ENCODE measurements at places on chromosomes 5 and 9. TPM values are rescaled to one million over a fixed set of nuclear protein-coding genes. Genes with fewer than 3 reads are reported as not detected.

DNA sequence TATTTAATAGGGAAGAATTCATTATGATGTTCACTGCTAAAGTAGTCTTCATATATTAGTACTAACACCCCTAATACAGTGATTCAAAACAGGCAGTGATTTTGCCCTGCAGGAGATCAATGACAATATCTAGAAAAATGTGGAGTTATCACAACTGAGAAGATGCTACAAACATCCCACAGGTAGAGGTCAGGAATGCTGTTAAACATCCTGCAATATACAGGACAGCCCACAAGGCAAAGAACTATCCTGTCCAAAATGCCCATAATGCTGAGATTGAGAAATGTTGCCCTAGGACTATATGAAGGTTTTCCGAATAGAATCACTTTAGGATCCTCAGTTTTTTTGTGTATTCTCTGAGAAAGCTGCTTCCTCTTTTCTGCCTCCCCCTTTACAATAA is 15.3 kb downstream of the RORB start:
- H3K4me1 ChIP-seq, result no peaks in the 10 kb centered on the region
- no peak overlapping the region for H3K27ac ChIP-seq
- H3K36me3 ChIP-seq, result no peaks in the 10 kb centered on the region
- H3K27me3 ChIP-seq, result no peaks in the 10 kb centered on the region

MCTP1 gene
- total RNA-seq, result 4.1 TPM

GRCh38 chr9:136111910-136112309 is 6.8 kb downstream of the TMEM250 start:
- no peak overlapping the region for H3K4me3 ChIP-seq
- peaks cover 53% of the 10 kb centered on the region for H3K4me1 ChIP-seq
- H3K27ac ChIP-seq, result no peak overlapping the region
- no peak for DNase-seq
- no peaks in the 10 kb centered on the region for H3K27me3 ChIP-seq

GRCh38 chr9:109779711-109780452 is at the start of gene PALM2AKAP2:
PALM2AKAP2 (plus strand) TSS chr9:109780198; CDS start chr9:109780489, 291 bp downstream.
- H3K4me3 ChIP-seq, result peak within 1 kb of the TSS; percentile 66
- no peaks in the 10 kb centered on the region for H3K27me3 ChIP-seq
- no peaks in the 10 kb centered on the region for H3K36me3 ChIP-seq
- H3K27ac ChIP-seq, result peak within 1 kb of the TSS; percentile 63
- DNase-seq, result peak; percentile 81

ENG gene
- 136 TPM for total RNA-seq

- no peak overlapping the region for H3K27ac ChIP-seq
- no peaks in the 10 kb centered on the region for H3K36me3 ChIP-seq
- no peak overlapping the region for H3K4me3 ChIP-seq
- DNase-seq, result no peak
These were observed 75.3 kb upstream of the IL12B start for GRCh38 chr5:159405611-159406031.

DNA sequence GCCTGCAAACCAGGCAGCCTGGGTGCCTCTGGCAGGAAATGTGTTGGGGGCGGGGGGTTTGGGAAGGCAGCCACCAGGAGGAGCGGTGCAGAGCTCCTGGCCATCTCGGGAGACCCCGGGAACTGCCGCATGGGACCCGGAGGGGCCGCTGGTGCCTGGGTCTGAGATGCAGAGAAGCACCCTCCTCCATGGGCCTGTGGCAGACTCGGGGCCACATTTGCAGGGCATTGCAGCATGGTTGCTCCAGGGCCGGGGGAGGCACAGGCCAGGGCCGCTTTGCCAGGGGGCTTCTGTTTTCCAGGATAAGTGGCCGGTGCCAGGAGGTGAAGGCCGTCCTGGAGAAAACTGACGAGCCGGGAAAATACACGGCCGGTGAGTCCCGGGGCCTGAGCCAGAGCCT is 1.7 kb downstream of the LCN1 start:
- DNase-seq, result no peak
- H3K27me3 ChIP-seq, result no peaks in the 10 kb centered on the region
- H3K27ac ChIP-seq, result no peak overlapping the region

DNA sequence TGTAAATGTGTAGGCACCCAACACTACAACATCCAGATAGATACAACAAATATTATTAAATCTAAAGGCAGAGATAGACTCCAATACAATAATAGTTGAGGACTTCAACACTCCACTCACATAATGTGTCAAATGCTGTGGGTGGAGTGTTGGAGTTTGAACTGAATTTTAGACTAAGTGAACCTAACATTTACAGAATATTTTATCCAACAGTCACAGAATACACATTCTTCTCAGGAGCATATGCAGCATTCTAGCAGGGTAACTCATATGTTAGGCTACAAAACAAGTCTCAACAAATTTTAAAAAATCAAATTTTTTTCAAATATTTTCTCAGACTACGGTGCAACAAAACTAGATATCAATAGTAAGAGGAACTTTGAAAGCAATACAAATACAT is 648.7 kb upstream of the CDH18 start:
- no peak overlapping the region for H3K27ac ChIP-seq
- no peaks in the 10 kb centered on the region for H3K36me3 ChIP-seq
- H3K27me3 ChIP-seq, result no peaks in the 10 kb centered on the region

- H3K36me3 ChIP-seq, result no peaks in the 10 kb centered on the region
- H3K27ac ChIP-seq, result no peak overlapping the region
- H3K4me1 ChIP-seq, result no peaks in the 10 kb centered on the region
These were observed 134.0 kb upstream of the VCAN start for GRCh38 chr5:83337453-83338035.

DNA sequence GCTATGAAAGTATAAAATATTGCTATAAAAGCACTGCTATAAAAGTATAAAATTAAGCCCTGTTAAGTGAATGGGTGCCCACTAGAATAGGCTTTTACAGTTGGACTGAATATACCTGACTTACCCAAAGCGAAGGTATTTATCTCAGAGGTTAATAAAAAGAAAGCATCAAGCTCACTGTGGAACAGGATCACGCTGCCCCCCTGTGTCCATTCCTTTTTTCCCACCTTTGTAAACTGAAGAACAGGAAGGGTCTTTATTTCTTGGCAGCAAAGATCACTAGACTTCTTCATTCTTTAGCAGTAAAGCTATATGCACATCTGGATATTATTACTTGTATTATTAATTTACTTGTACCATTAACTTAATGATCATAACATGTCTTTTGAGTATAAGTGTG is 22.1 kb upstream of the PLPP6 start:
- H3K4me1 ChIP-seq, result no peaks in the 10 kb centered on the region
- H3K36me3 ChIP-seq, result no peaks in the 10 kb centered on the region
- DNase-seq, result no peak
- H3K27me3 ChIP-seq, result no peaks in the 10 kb centered on the region

C6 gene
- 13.6 TPM for total RNA-seq

GRCh38 chr5:39264528-39264927 is 45.2 kb upstream of the FYB1 start:
- peak overlapping the region; percentile 59 for H3K27ac ChIP-seq
- DNase-seq, result no peak
- H3K4me3 ChIP-seq, result no peak overlapping the region
- no peaks in the 10 kb centered on the region for H3K27me3 ChIP-seq

DNA sequence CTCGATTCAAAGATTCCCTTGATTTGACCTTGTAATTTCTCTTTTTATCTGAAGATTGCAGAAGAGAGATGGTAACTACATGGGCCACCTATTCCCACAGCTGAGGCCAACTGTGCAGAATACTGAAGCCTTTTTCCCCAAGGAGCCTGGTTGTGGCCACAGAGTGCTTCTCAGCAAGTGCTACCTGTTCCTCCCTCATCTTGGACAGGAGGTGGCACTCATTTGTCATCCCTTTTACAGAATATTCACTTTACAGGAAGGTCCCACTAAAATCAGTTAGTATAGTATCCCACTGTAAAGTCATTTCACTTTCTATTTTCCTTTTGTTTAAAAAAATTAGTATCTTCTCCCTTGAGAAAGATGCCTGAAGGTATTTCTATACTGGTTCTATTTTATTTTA is 346.4 kb downstream of the ARL15 start:
- no peak for DNase-seq
- no peak overlapping the region for H3K4me3 ChIP-seq
- H3K27me3 ChIP-seq, result no peaks in the 10 kb centered on the region

DNA sequence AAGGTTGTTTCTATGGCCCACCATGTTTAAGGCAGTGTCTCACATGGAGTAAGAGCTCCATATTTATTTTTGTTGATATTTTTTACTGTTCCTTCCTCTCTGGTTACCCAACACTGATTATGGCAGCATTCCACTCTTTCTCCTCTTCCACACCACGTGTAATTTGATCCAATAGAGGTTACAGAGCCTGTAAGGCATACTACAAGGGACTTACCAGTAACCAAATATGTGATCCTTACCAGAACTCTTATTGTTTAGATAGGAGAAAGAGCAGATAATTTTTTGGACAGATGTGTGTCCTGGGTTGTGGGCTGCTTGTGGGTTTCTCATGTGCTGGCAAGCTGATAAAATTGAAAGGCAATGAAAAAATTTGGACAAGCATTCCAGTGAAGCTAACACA is 261.3 kb downstream of the TMEM167A start:
- no peak overlapping the region for H3K27ac ChIP-seq
- H3K36me3 ChIP-seq, result no peaks in the 10 kb centered on the region
- H3K4me1 ChIP-seq, result no peaks in the 10 kb centered on the region
- no peaks in the 10 kb centered on the region for H3K27me3 ChIP-seq

DNA sequence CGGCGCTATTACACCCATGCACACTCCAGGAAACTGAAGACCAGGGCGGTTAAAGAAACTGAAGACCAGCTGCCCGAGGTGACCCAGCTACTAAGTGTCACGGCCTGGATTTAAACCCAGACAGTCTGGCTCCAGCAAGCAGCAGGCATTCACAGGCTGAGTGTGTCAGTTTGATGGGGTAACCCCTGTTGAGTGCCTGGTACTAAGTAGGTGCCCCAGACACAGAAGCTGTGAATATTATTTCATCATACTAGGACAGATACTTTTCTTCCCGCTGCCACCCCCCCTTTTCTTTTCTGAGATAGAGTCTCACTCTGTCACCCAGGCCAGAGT is 7.3 kb downstream of the ENG start:
- no peaks in the 10 kb centered on the region for H3K27me3 ChIP-seq
- DNase-seq, result no peak
- H3K36me3 ChIP-seq, result peaks cover 53% of the 10 kb centered on the region
- peak overlapping the region; percentile 93 for H3K27ac ChIP-seq
- peaks cover 72% of the 10 kb centered on the region for H3K4me1 ChIP-seq

DNA sequence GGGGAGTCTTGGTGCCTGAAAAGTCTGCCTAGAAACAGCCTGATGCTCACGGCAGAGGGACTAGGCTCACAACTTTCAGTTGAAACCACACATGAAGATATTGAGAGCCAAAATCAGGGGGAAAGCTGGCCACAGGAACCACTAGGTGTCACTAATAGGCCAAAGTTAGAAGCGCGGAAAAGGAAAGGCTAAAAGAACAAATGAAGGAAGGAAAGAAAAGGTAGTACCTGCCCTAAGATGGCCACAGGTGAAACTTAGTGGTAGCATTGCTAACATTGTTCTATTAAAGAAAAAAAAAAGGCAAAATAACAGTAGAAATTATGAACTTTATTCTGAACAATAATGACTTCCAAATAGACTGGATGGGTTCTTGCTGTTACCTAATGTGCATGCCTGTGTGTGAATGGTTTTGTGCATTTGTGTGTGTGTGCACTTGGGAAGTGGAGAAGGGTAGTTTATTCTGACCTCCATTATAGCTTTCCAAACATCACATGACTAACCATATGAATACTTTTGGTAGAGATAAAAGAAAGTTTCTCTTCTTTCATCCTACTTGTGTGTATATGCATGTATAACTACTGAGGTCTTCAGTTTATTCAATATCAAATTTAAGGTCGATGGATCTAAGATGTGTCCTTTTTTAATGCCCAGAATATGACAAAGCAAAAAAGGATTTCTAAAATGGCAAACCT is 2.1 kb upstream of the RFESD start:
- no peak overlapping the region for H3K4me3 ChIP-seq
- no peak overlapping the region for H3K27ac ChIP-seq
- no peaks in the 10 kb centered on the region for H3K27me3 ChIP-seq
- no peaks in the 10 kb centered on the region for H3K36me3 ChIP-seq
- H3K4me1 ChIP-seq, result no peaks in the 10 kb centered on the region
- no peak for DNase-seq

- no peak overlapping the region for H3K27ac ChIP-seq
- peaks cover 15% of the 10 kb centered on the region for H3K36me3 ChIP-seq
- no peak overlapping the region for H3K4me3 ChIP-seq
These were observed 47.6 kb downstream of the GGTA1 start for GRCh38 chr9:121452085-121452484.

DNA sequence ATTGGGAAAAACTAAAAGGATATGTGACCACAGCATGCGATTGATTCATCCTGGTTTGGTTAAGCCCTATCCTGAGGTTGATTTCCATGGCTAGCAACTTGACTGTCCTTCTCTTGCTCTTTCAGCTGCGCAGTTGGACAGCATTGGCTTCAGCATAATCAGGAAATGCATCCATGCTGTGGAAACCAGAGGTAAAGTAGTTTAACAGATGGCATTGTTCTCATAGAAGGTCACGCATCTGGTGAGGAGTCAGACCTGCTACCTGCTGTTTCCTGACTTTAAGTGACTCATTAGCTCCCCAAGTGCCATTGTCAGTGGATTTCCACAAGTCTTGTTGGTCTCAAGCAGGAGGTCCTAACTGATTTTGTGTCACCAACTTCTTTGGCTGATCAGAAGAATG is 266.9 kb downstream of the ARHGAP26 start:
- H3K27ac ChIP-seq, result no peak overlapping the region
- H3K4me1 ChIP-seq, result peaks cover 6% of the 10 kb centered on the region
- no peaks in the 10 kb centered on the region for H3K36me3 ChIP-seq

DNA sequence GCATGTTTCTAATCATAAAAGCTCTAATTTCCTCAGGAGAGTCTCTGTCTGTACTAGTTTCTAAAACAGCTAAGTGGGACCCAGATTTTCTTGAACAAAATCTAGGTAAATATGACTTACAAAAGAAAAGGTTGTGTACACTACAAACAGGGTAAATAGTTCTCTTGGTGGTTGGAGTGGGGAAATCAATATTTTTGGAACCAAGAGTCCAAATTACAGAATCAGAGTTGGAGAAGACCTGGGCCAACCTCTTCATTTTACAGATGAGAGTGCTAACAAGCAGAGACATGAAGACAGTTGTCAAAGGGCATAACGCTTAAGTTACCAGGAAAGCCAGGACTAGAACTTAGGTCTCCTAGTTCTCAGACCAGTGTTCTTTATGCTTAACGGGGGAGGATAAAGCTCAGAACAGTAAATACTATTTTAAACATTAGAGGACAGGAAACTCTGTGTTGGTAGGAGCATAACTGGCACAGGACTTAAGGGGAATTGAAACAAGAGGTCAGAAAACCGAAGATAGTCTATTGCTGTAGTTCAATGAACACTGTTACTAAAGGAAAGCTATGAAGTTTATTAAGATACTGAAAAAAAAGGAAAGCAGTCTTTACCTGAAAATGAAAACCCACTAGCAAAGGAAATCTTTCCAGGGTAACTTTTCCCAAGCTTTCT is 9.3 kb upstream of the GOLGA1 start:
- H3K27ac ChIP-seq, result no peak overlapping the region
- DNase-seq, result no peak
- H3K36me3 ChIP-seq, result no peaks in the 10 kb centered on the region
- no peak overlapping the region for H3K4me3 ChIP-seq
- no peaks in the 10 kb centered on the region for H3K4me1 ChIP-seq
- no peaks in the 10 kb centered on the region for H3K27me3 ChIP-seq

- no peaks in the 10 kb centered on the region for H3K27me3 ChIP-seq
- H3K27ac ChIP-seq, result no peak overlapping the region
- H3K4me1 ChIP-seq, result peaks cover 9% of the 10 kb centered on the region
- no peaks in the 10 kb centered on the region for H3K36me3 ChIP-seq
- DNase-seq, result no peak
- H3K4me3 ChIP-seq, result no peak overlapping the region
These were observed 580.4 kb downstream of the DTWD2 start for GRCh38 chr5:118407958-118408357.

GRCh38 chr9:71037521-71037920 is 83.9 kb downstream of the TRPM3 start:
- no peaks in the 10 kb centered on the region for H3K36me3 ChIP-seq
- no peak for DNase-seq
- peaks cover 3% of the 10 kb centered on the region for H3K27me3 ChIP-seq
- no peak overlapping the region for H3K4me3 ChIP-seq
- H3K4me1 ChIP-seq, result no peaks in the 10 kb centered on the region
- no peak overlapping the region for H3K27ac ChIP-seq

SLC26A2 gene
- total RNA-seq, result 4.0 TPM

Data from heart right ventricle (tissue), 16 donors.